ENCODE measurements at places on chromosomes 6 and 20.

DNA sequence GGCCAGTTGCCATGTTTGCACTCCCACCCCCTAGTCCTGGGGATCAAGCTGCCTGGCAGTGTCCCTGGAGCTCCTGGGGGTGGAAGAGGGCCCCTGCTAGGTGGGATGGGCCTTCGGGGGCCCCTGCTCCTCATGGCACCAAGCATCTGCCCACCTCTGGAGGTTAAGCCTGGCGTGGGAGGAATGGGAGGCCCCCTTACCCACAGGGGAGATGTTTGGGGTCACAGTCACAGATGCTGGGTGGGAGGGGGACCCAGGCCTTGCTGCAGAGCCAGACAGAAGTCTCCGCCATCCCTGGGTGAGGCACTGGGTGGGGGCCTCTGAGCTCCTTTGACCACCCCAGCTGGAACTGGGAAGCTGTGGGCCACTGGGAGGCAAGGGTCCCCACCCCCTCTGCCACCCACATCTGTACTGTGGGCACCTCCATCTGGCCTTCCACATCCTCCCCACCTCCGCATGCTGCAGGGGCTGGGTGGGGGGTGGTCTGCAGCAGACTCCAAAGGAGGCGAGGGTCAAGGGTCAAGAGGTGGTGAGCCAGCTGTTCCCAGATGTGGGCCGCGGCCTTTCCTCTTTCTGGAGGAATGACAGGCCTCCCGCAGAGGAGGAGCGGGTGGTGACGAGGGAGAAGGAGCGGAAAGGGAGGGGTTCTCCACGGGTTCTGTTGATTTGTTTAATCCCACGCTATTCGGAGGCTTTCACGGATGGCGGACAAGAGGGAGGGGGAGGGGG, 41.5 kb downstream of the YTHDF1 start:
- no peak for DNase-seq

DNA sequence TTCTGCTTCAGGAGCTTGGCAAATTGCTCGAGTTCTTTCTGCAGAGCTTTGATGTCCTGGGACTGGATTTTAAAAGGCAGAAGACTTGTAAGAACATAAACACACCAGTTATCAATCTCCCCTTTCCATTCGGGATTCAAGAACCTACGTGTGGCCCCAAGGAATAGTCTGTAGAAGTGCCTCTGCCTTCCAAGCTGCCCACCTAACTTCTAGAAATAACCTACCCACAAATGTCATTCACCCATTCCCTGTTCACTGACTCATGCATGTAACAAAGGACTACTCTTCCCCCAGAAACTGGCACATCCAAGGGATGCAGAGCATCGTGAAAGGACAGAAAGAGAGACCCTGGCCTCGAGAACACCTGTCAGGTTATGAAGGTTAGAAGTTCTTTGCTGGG, 4.5 kb downstream of the POU5F1 start:
- DNase-seq: no peak

GRCh38 chr6:134177236-134177635, 124.8 kb upstream of the SLC2A12 start:
- DNase-seq: no peak

DNA sequence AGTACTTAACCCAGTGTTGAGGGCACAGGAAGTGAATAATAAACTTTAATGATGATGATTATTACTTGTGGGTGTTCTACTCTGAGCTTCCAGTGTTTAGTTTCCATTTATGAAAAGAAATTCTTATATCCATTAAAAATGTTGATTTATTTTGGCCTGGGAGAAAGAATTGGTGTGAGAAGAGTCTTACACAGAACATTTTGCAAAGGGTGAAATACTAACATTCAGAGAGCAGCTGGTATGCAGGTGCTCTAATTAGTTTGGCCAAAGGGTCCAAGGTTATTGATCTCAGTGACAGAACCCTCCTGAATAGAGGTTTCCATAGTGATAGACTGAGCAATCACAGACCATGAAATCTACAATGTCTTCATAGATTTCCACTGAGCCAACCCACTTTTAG, 4.4 kb downstream of the OSER1 start:
- DNase-seq: no peak

DNA sequence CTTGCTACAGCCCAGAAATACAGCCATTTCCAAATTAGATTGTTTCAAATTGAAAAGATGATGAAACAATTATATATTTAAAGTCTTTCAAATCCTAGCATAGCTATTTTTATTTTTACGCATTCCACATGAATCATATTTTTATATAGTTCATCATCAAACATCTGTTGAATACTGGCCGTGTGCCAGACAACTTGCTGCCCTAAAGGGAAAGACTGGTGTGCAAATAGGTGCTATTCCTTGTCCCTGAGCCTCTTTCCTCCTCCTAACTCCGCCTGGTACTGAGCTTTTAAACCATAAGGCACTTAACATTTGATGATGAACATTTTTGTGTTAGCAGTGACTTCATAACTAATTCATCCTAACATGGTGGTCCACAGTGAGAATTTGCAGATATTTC, 18.7 kb upstream of the PLCG1 start:
- no peak for DNase-seq

DNA sequence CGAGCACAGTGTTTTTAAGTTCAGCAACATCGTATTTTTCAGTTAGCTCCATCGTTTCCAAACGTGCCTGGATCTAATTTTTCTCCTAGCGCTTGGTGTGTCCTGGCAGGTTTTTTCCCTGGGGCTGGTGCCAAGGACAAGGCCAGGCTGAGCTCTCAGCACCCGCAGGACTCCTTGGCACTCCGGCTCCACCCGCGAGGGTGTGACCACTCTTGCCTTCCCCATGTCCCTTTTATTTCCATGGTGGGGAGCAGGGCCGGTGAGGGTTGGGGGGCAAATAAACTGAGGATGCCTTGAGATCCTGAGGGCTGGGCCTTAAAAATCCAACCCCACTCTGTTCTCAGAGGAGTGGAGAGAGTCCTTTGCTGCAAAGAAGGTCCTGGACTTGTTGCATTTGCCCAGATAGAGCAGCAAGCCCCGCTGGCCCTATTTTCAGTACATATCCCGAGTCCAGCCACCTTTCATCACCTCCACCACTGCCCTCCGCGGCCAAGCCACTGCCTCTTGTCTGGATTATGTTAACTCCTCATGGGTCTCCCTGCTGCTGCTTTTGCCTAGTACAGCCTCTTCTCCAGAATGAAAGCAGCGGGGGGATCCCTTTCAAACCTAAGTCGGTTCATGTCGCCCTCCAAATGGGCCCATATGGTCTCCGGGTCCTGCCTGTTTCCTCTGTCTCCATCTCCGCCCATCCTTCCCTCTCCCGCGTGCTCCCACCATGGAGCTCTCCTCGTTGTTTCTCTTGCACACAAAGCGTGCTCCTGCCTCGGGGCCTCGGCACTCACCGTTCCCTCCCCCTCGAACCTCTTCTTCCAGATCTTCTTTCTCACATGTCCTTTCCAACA, 4.5 kb upstream of the RAB44 start:
- DNase-seq: no peak

GRCh38 chr20:39756828-39757227, 794.7 kb downstream of the DHX35 start:
- no peak for DNase-seq

DNA sequence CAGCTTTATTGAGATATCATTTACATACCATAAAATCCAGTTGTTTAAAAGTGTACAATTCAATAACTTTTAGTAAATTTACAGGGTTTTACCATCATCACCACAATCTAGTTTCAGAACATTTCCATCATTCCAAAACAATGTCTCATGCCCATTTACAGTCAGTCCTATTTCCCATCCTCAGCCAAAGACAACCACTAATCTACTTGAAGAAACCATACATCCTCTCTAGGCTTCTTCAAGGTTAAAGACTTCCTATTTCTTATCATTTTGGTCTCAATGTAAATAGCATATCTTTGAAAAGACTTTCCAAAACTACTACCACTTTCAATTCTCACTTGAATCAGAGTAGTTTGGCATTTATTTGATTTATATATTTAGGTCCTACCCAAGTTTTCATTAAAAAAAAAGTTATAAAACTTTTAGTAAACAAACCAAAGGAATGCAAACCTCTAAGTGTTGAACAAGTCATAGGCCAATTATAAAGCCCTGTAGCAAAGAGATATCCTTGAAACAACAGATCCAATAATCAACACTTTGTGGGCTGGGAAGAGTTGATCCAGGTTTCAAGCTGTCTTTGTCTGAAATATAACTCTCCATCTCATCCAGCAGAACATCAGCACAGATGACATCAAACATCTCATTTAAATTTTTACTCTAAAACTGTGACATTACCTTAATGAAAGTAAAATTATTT, 211.3 kb upstream of the RUNX2 start:
- DNase-seq: no peak

GRCh38 chr6:4486568-4487315, 289.5 kb upstream of the CDYL start:
- DNase-seq: no peak

DNA sequence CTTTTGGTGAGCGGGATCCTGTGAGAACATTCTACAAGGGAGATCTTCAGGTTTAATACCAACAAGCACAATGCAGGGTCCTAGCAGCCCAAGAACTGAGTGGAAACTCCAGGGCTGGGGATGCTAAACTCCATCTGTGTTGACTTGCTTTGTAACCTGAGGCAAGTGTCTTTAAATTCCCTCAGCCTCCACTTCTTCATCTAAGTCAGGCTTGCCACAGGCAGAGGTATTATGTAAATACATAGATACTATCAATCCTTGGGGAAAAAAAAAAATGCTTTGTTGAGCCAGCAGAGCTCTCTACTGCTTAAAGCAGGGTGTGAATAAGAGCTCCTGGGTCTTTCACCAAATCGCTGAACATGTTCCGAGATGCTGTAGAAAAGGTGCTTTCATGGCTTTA, 114.2 kb upstream of the PHACTR1 start:
- DNase-seq: no peak

DNA sequence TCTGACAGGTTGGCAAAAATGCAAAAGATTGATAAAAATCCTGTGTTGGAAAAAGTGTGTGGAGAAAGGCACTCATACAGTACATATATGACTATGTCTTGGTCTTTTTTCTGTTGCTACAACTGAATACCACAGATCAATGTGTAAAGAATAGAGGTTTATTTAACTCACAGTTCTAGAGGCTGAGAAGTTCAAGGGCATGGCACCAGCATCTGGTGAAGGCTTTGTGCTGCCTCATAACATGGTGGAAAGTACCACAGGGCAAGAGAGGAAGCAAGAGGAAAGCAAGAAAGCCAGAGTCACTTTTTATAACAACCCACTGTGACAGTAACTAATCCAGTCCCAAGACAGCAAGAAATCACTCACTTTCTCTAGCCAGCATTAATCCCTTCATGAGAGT, 57.5 kb downstream of the ALDH8A1 start:
- DNase-seq: no peak

- DNase-seq: no peak
These were observed 1220.3 kb upstream of the CITED2 start for GRCh38 chr6:140594806-140595128.

DNA sequence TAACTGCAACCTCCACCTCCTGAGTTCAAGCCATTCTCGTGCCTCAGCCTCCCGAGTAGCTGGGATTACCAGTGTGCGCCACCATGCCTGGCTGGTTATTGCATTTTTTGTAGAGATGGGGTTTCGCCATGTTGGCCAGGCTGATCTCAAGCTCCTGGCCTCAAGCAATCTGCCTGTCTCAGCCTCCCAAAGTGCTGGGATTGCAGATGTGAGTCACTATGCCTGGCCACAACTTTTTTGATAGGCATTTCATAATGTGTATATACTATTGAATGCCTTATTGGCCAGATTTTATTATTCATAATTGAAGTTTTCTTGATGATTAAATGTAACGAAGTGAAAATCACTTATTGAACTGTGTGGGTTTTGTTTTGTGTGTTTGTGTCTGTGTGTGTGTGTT, 27.9 kb downstream of the FIG4 start:
- DNase-seq: no peak

GRCh38 chr6:112457886-112458285, 110.8 kb downstream of the RFPL4B start:
- no peak for DNase-seq

- no peak for DNase-seq
These were observed 305.4 kb downstream of the TAF4 start for GRCh38 chr20:61760321-61760720.

GRCh38 chr6:138206862-138207261, 11.4 kb downstream of the PBOV1 start:
- DNase-seq: no peak

DNA sequence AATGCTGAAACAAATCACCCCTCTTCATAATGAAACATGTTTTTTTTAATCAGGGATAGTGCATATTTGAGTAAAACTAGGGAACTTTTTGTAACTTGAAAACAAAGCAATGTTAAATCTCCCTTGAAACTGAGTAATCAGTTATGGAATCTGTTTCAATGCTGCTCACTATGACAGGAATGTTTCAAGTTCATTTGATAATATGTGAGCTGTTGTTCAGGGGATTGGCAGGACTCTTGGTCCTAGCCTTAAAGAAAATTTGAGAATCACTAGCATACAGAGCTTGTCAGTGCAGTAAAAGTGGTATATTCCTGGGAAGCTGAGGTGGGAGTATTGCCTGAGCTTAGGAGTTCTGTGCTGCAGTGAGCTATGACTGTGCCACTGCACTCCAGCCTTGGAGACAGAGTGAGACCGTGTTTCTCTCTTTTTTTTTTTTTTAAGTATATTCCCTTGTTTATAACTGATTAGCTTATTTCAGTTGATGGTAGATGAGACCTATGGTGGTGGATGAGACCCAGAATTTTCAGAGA, 21.6 kb upstream of the CALHM6 start:
- no peak for DNase-seq

DNA sequence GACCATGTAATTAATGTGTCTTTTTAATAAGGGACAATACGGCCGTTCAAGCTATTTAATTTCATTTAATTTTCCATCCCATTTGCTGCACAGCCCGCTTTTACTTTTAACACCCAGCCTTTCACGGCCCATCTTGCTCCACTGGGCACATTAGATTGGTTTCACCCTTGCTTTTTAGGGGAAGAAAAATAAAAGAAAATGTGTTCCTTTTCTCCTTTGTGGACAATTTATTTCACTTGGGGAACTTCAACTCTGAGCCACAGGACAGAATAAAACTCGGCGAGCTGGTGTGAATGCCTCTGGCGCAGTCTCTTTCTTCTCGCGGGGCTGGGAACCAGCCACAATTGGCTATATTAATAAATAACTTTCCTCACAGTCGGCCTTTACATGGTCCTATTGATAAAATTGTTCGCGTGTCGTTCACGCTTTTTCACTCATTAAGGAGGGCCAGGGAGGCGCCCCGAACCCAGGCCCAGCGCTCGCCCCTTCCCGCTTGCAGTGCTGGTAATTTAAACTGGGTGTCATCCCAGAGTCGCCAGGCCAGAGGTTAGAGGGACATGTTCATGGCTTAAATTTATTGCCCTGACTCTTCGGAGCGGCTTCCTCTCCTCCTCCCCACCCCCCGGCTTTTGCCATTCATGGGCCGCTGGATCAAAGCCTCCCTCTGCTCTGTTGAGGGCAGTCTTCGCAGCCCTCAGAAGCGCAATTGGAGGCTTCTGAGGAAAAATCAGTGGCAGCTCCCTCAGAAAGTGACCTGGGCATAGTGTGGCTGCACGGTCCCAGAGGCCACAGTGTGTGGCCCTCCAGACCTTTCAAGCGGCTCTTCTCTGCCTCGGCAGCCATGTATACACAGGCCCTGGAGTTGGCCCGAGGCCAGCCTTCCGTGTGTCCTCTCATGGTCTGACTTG, 2.2 kb upstream of the PRDM13 start:
- DNase-seq: no peak

GRCh38 chr20:63544958-63545516, 2.5 kb downstream of the SRMS start:
- DNase-seq: no peak
